ENCODE measurements at places on chromosomes 16 and 17.

DNA sequence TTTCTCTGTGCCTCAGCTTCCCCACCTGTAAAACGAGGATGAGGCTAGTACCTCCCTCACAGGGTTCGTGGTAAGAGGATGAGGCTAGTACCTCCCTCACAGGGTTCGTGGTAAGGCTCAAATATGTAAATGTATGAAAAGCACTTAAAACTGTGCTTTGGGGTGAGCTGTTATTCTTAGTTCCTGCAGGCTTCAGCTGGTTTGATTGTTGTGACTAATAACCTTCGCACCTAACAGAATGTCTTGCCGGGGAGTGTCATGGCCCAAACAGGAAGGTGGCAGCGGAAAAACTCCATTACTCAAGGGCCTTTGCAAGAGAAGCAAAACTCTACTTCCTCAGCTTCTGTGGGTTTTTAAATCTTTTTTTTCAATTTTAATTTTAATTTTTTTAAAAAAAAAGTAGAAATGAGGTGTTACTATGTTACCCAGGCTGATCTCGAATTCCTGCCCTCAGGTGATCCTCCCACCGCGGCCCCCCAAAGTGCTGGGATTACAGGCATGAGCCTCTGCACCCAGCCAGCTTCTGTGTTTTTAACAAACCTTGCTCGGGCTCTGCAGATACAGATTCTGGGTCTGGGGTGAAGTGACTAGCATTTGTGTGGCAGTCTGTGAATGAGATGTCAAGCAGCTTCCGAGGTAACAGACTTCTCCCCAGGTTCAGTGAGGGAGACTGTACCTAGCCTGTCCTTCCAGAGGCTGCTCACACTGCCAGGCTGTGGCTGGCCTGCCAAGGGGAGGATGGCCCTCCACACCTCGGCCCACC lies 103.0 kb downstream of the RAB11FIP4 start:
- peak; percentile 77 for DNase-seq

DNA sequence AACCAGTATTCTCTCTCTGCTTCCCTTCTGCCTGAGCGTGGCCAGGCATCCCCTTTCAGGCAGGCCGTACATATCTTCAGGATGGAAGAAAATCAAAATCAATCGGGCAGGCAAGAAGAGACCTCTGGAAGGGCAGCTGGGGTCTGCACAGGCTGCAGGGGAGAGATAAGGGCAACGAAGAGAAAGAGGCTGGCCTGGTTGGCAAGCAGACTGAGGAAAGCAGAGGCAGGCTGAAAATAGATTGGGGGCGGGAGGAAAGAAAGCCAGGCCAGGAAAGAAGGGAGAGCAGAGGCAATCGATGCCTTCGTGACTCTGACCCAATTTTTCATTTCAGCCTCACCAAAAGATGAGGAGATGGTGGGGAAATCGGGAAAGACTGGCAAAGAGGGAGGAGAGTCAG lies 18.1 kb downstream of the PIPOX start:
- DNase-seq = no peak

GRCh38 chr17:44071198-44071520 lies 624 bp downstream of the G6PC3 start:
- DNase-seq = no peak

DNA sequence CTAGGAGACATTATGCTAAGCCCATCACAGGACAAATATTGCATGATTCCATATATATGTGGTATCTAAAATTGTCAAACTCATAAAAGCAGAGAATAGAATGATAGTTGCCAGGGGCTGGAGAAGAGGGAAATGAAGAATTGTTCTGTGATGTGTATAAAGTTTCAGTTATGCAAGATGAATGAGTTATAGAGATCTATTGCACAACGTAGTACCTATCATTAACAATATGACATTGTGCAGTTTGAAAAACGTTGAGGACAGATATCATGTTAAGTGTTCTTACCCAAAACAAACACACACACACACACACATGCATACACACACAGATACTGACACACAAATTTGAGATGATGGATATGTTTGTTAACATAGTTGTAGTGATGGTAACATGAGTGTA lies 871.6 kb upstream of the GOT2 start:
- DNase-seq = no peak

DNA sequence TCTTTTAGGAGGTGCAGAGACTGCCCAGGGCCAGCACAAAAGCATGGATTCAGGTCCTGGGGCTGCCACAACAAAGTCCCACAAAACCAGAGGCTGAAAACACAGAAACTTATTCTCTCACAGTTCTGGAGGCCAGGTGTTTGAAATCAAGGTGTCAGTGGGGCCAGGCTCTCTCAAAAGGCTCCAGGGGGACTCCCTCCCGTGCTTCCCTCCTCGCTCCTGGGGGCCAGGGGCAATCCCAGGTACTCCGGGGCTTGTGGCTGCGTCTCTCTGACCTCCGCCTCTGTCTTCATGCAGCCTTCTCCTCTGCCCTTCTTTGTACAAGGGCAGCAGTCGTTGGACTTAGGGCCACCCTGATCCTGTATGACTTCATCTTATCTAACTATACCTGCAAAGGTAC lies 8.3 kb upstream of the RBFOX3 start:
- DNase-seq = no peak

GRCh38 chr17:77881545-77881944 lies 77.0 kb upstream of the TNRC6C start:
- DNase-seq = peak; percentile 86

DNA sequence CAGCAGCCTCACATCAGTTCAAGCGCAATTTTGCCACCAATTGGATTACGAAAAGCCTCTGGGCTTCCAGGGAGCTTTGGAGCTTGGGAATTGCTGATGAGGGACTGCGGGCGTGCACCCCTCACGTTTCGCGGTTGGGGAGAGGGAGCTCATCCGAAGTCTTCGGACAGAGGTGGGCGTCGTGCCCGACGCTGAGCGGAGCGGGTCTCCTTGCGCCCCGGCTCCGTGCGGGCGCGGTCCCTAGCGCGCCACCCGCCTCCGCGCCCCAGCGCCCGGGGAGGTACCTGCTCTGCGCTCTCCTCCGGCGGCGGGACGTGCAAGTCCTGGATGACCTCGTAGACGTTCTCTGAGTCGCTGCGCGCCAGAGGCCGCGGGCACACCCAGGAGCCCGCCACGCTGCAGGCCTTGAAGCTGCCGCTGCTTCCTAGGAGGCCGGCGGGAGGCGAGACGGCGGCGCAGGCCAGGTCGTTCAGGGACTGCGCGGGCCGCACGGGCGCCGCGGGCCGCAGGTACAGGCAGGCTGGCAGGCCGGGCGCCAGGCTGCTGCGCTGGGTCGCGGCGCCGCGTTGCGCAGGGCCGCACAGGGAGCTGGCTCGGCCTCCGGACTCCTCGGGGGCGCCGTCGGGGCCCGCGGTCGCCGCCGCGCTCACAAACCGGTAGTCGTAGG lies 3.2 kb downstream of the ARHGAP27 start:
- DNase-seq = no peak
